Activated CD4-positive, alpha-beta T cell treated with anti-CD3 and anti-CD28 coated beads, Interleukin-2, amount 50 U/mL, for 4 hours (primary cell): ENCODE measurements at places on chromosomes 4 and X.

GRCh38 chrX:23764188-23764984 lies 18.6 kb upstream of the SAT1 start:
- DNase-seq = no peak

DNA sequence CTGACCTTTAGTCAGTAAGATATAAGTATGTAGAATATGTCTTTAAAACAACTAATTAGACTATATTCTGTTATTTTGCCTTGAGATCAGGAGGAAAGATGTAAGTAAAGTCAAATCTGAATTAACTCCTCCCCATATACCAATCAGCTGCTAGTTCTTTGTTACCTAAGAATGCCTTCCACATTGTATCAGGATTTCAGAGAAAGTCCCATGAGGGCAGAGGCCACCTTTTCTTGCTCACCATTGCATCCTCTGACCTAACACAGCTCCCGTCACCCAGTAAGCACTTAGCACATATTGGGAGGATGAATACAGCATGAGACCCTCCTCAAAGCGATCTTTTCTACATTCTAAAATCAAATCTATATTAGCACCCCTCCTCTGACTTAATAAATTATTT lies 87.0 kb downstream of the COL25A1 start:
- no peak for DNase-seq

DNA sequence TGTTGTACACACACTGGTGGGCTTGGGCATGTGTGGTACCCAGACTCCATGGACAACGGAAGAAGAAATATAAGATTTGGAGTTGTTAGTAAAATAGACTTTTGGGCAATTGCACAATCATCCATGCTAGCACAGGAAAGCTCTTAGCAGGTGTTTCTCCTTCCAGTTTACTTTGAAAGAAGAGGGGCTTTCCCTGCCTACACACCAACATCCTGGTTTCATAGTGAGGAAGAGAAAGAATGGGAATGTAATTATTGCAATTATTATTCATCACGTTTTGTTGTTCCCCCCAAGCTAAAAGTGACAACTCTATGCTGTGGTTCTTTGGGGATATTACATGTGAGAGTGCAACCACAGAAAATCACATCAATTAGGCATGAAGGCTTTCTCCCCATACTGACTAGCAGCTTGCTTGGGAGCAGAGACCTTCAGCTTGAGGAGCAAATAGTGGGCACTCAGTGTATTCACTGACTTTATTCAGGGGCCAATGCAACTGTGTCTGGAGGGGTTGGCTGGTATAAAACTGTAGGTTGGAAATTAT lies 57.2 kb upstream of the PUDP start:
- DNase-seq = no peak

DNA sequence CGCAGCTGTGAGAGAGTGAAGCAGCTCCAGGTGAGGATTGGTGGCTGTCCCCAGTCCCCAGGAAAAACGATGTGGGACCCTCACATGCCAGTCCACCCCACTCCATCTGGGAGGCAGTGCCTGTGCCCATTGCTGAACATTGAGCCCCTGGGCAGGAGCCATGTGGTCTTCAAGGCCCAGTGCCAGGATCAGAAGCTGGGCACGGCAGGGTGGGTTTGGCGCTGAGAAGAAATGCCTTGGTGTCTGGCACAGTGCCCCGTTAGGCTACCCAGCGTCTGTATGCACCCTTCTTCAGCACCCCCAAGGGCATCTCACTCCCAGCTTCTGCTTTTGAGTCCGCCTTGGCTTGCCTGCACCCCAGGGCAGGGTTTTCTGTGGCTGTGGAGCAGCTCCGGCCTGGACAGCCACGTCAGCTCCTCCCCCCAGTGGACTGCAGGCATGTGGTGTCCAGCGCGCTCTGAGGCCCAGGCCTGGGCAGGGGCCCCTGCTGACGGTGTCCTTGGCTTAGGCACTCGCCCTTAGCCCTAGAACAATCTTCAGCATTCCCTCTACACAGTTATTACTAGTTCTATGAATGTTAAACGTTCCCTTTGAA lies 28.6 kb downstream of the RGS12 start:
- DNase-seq = no peak

- no peak for DNase-seq
Observed at GRCh38 chr4:19944806-19945205, 306.9 kb upstream of the SLIT2 start.

GRCh38 chr4:7172946-7173345 lies 19.4 kb upstream of the SORCS2 start:
- no peak for DNase-seq
